ENCODE measurements at places on chromosomes 2 and 18.

DNA sequence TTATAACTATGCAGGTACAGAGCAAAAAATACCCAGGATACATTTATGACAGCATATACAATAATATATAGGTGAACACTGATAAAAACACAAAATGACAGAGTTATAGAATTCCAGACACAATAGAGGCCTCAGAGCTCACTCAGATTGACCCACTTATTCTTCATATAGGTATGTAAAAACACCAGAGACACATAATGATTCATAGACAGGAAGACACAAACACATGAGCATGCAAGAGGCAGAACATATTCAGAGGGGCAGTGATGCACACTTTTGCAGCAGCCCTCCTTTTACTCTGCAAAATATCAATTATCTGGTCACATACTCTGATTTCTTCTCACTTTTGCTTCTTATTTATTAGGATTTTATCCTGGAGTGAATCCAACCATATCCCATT is 633.3 kb upstream of the ACVR2A start:
- no peak for DNase-seq

GRCh38 chr18:2653467-2653866 is 2.1 kb upstream of the SMCHD1 start:
- no peak for DNase-seq

DNA sequence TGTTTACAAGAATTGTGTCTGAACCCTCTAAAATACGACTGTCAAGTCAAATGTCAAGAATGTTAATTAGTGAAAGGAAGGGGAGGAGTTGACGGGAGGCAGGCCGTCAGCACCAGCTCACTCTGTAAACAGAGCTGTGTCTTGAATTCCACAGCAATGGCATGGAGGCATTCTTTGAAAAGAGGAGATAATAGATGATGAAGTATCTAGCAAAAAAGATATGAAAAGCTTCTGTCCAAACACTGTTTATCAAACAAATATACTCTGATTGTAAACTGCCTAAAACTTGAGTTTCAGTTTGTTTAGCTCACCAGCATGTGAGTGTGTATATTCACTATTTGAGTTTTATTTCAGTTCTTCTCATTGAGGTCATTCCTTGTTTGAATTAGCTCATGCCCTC is 94.7 kb upstream of the CDC42EP3 start:
- no peak for DNase-seq

- no peak for DNase-seq
These were observed 168.2 kb downstream of the ZEB2 start for GRCh38 chr2:144351687-144352086.

DNA sequence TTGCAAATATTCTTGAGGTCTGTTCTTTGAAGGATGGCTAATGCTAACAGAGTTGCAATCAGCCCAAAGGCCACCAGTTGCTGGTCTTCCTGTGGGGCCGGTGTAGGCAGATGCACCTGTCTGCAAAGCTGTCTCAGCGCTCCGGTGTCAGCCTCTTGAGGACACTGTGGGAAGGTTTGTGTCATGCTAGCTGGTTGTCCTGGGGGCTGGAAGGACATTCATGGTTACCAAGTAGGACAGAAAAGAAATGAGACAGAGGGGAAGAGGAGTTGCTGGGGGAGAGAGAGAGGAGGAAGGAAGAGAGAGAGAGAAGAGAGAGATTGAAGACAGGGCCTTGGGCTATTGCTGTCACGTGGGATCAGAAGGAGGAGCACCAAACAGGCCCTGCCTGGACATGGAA is 639.6 kb upstream of the HS6ST1 start:
- no peak for DNase-seq
